ENCODE measurements at places on chromosomes 3 and 15.

GRCh38 chr3:97896547-97896946 is 74.7 kb downstream of the CRYBG3 start:
- DNase-seq, result no peak

GRCh38 chr3:156619376-156619775 is 55.0 kb upstream of the TIPARP start:
- no peak for DNase-seq

DNA sequence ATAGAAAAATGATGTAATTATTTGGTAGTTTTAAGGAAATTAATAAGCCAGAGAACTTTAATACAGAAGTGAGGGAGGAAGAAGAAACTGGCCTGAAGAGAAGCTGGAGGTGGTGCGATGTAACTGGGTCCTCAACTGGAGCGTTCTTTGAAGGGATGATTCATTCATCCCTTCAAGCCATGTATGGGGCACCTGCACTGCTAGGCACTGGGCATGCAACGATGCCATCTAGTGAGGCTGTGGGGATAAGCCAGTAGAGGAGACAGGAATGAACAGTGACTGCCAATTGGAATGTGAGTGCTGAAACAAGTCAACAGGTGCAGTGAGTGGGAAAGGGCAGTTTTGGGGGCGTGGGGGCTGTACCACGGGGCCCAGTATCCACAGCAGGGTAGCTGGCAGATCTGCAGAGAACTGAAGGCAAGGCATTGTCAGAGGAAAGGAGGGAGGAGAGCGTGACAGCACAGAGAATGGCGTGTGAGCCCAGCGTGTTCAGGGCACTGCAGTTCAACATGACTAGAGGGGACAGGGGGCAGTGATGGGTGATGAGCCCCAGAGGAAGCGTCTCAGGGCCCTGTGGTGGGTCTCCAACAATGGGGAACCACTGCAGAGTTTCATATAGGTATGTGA is 3.8 kb upstream of the KIF23 start:
- no peak for DNase-seq

DNA sequence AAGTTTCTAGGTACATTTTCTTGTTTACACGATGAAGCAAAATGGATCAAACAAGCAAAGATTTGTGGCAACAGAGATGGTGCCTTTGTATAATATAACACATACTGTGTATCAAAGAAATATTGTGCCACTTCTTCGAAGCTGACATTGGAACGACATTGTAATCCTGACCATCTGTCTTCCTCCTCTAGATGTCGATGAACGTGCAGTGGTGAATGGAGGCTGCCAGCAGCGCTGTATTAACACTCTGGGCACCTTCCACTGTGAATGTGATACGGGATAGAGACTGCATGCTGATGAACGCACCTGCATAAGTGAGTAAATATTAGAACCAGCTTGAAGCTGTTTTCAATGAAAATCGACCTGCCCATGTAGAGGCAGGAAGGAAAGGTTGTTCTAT is 613.3 kb upstream of the GOLIM4 start:
- DNase-seq, result no peak

DNA sequence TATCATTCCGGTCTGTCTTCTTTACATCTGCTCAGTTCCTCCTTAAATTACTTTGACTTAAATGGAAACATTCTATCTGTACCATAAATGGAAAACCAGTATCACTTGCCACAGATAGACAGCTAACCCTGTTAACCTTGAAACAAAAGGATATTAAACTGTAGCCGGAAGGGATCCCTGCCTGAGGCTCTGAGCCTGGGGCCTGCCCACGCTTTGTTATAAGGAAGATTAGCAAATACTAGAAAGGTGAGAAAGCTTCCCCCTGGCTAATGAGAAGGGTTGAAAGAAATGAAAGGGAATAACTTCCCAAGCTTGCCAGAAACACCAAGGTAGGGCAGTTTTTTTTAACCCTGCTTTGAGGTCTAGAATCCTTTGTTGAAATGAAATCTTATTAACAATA is 927.6 kb downstream of the FHIT start:
- no peak for DNase-seq
